ENCODE measurements at places on chromosomes 5 and 9.
A peak's percentile ranks its signal among the peaks of the same experiment; 100 is the strongest.

- no peak for DNase-seq
These were observed 913.2 kb upstream of the TYRP1 start for GRCh38 chr9:11779971-11780370.

GRCh38 chr5:73935719-73936118, 309.7 kb downstream of the ARHGEF28 start:
- no peak for DNase-seq

DNA sequence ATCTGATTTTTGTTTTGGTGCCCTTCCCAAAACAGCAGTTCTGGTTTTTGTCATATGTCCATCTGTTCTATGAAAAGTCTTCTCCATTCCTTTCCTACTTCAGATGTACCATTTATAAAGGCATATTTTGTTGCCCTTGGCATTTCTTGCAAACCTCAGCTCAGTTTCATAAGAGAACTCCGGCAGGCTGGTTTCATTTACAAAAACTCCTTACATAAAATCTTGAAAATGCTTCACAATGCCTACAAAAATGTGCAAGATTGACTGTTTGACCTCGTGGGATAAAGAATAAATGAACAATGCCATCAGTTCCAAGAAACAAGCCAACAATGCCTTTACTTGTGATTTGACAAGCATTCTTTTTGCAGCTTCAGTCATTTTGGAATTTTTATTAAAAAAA, 39.1 kb upstream of the CTNNAL1 start:
- no peak for DNase-seq

DNA sequence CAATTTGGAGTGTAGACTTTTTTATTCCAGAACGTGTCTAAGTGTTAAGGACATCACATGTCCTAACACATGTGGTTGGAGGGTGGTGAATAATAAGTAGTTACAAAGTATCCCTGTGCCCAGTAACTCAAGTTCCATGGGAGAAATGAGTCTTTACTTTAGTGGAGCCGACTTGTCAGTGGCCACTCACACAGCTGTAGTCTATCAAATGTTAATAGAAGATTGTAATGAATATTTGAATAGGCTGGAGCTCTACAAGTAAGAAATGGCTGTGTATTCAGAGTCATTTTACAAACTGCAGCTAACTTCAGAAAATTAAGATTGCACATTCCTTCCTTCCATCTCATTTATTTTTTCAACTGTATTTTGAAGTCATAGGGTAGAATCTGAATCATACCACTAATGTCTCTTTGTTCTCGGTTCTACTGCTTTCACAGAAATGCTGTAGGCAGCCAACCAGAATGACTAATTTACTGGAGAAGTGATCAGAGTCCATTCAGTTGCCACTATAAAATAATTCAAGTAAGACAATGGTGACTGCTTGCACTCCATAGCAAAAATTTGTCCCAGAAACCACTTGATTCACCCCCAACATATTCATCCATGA, 394.8 kb downstream of the NR2F1-AS1 start:
- DNase-seq = no peak

GRCh38 chr9:31683116-31683515, 701.3 kb upstream of the ACO1 start:
- no peak for DNase-seq

GRCh38 chr9:70111641-70112236, 68.1 kb downstream of the MAMDC2 start:
- DNase-seq = no peak

DNA sequence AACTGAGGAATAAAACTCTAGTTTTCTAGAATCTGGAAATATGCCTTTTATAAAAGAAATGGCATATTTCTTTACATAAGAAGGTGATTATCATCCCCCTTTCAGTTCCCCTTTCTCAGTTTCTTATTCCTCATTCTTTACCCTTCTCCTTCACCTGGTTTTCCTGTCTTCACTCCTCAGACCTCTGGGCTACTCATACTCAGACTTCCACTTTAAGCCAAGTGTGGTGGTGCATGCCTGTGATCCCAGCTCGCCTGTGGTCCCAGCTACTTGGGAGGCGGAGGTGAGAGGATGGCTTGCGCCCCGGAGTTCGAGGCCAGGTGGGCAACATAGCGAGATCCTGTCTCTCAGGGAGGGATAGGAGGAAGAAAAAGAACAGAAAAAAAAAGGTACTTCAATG, 57.2 kb downstream of the RANBP6 start:
- DNase-seq = no peak

DNA sequence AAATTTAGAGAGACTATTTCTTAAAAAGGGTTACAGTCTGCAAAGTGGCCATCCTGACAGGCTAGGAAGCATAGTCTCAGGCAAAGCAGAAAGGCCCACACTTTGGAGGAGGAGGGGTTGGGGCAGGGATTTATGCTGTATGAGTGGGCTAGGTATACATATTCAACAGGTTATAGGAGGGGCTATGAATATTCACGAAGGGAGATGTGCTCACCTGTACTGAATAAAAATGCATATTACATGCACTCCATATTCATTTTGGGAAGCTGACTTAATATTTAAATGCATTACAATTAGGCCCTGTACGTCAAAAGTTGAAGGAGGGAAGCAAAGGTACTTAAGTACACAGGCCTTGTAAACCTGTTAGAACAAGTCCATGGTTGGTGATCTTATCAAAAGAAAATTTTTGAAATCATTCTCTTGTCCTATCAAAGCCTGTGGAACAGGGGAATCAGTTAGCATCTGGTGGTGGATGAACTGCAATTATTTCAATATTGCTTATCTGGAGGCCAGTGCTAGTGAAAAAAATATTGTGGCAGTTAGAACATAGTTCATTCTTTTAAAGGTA, 1.6 kb downstream of the CENPP start:
- no peak for DNase-seq

DNA sequence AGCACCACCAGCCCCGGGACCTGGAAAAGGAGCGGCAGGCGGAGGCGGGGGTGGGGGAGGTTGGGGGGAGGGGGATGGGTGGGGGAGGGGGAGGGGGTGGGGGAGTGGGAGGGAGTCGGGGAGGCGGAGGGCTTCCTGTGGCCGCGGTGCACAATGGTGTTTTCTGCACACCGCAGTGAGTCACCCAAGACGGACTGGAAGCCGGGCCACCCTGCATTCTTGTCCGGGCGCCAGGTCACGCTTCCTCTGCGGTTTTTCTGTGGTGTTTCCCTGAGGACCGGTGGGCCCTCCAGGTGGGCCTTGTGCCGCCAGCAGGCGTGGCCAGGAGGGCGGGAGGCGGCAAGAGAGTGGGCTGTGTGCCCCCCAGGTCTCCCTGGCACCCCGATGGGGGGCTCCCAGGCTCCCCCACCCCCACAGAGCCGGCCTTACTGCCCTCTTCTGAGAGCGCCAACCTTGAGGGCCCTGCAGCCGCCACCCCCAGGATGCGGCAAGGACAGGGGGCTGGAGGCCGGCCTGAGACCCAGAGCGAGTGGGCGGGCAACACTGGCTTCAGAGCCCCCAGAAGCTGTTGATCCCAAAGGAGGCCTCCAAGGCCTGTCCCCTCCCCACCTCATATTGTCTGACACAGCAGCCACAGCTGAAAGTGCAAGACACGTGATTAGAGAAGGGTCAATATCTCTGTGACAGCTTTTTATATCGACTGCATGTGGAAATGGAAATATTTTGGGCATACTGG, 11.1 kb downstream of the EXD3 start:
- DNase-seq = peak; percentile 54

DNA sequence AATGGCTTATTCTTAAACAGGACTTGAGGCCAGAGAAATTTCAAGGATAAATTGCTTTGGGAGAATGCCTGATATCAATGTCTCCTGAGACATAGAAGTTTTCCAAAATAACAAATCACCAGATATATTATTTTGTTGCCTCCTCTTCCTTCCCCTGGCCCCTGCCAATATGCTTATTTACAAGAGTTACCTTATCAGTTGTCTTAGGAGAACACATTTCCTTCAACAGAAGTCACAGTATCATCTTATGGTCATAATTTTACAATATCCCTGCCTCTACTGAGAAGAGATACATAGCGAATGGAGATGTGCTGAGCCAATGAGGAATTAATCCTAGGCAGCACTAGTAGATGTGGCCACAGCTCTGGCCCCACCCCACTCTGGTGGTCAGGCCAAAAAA, 43.1 kb downstream of the TMEM252 start:
- DNase-seq = no peak

DNA sequence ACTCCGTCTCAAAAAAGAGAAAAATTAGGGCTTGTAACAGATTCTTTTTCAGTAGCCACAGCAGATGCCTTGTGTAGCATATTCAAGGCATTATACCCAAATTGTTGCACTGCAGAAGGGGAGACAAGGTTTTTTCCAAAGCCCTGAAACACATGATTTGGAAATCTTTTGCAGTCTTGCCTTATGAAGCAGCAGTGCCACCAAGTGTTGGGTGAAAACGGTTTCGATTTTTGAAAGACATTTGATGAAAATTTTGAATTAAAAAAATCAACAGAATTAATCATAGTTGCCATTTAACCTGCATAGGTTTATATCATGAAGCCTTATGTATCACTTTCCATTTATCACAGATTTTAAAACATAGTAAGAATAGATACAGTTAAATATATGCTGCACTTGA, 479.5 kb downstream of the TAF11L14 start:
- no peak for DNase-seq

DNA sequence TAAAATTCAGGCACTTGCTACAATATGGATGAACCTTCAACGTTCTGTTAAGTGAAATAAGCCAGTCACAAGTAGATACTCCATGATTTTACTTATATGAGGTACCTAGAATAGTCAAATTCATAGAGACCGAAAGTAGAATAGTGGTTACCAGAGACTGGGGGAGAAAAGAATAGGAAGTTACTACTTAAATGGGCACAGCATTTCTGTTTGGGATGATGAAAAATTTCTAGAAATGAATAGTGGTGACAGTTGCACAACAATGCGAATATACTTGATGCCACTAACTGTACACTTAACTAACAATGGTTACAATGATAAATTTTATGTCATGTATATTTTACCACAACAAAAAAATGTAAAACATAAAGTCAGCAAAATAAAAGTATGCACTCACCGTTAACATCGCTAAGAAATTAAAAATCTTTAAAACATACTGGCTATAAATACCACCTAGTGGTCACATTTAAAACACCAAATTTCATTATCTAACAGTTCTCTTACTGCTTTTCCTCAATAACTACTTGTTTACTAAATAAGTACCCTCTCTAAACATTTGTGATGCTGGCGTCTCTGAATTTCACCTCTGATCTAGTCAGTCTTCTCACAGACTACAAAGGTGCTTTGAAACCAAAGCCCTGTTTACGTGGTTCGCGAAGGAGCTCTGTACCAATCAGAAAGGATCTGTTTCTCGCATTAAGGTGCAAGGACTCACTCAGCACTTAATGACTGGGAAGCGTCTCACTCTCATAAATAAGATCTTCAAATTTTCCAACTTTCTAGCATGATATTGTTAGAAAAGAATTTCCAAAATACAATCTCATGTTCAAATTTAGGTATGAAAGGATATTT, 22.7 kb downstream of the KIF3A start:
- no peak for DNase-seq

- no peak for DNase-seq
These were observed 88.9 kb downstream of the S1PR3 start for GRCh38 chr9:89080193-89080592.

- no peak for DNase-seq
These were observed 491.2 kb downstream of the PSAT1 start for GRCh38 chr9:78788101-78788500.

GRCh38 chr5:134439210-134439654, 27.6 kb upstream of the CDKN2AIPNL start:
- no peak for DNase-seq

DNA sequence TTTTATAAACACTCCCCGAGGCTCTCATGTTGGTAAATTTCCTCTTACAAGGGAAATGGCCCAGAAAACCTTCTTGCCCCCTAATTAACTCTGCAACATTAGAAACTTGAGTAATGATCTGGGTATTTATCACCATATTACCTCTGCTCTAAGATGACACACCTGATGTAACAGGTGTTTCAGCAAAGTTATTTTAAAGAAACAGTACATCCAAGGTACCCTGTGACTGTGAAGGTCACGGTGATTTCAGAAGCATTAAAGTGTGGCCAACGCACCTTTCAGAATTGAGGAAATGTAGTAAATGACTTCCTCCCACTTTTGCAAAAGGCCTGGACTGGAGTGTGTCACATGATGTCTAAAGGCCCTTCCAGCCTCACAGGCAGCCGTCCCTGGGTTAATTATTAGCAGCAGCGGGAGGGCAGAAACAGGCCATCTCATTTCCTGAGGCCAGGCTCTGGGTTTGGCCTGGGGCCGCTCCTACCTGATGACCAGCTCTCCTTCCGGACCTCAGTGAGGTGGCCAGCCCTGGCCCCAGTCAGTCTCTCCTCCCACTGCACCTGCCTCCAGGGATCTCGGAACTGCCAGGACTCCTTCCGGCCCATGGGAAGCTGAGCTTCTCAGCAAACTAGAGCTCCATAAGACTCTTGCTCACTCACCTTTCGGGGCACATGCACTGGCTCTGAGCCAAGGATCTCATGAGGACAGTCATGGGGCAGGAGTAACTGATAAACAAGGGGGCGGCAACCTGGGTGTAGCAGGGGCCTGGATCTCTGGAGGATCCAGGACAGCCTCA, 20.7 kb downstream of the PTPN3 start:
- no peak for DNase-seq

DNA sequence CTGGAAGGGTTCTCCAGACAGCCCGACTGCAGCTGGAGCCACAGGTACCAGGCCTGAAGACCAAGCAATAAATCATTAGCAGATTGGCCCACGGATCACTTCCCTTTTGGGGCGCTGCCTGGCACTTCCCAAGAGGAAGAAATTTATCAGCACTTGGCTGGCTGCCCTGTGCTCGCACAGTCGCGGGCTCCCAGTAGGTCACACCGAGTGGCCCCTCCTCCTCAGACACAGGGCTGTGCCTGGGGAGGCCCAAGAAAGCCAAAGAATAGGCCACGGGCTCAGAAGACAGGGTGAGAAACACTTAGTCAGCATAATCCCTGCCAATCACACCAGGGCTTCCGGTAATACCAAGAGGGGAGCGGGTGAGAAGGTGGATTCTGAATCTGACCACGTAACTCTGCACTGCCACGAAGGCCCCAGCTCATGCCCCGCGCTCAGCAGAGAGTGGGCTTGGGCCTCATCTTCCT, 115.7 kb upstream of the MSX2 start:
- DNase-seq = no peak

GRCh38 chr5:174204535-174205313, 159.2 kb downstream of the NSG2 start:
- DNase-seq = no peak

GRCh38 chr9:134125413-134126095, 10.3 kb upstream of the WDR5 start:
- no peak for DNase-seq

DNA sequence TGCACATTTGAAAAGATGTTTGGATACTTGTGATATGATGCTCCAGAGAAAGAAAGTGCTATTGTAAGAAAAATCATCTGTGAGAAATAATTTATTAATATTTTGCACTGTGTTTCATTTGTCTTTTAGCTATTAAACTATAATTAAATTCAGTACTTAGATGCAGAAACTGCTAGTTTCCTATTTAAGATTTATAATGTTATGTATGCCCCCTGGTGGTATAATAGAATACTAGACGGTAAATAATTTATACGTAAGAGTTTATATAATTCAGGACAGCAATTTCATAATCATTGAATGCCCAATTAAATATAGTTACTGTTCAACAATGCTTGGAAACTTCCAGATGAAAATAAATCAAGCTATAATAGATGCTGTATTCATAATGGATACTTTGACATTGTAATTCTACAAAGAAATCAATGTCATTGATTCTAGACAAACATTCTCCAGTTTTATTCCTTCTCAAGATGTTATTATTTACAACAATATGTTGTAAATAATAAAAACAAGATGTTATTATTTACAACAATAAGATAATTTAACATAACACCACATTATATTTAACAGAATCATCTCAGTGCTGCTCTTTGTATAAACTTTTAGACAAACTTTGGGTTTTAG, 101.0 kb downstream of the TMEM232 start:
- no peak for DNase-seq

- no peak for DNase-seq
These were observed 39.0 kb downstream of the SEMA4D start for GRCh38 chr9:89458768-89459496.
